CD4-positive, alpha-beta T cell treated with Interleukin-10 for 1 hour (primary cell): ENCODE measurements at places on chromosomes 6 and 20.
A peak's percentile ranks its signal among the peaks of the same experiment; 100 is the strongest.

- DNase-seq, result peak; percentile 3
Measured at GRCh38 chr6:142627474-142627873, 317.5 kb downstream of the HIVEP2 start.

- DNase-seq, result no peak
Measured at GRCh38 chr6:92810913-92811312, 608.4 kb downstream of the EPHA7 start.

- DNase-seq, result no peak
Measured at GRCh38 chr20:15310361-15310760, 972.9 kb upstream of the FLRT3 start.

- no peak for DNase-seq
Measured at GRCh38 chr6:170447561-170447930, 105.6 kb downstream of the PSMB1 start.

GRCh38 chr6:93318121-93318520, 101.2 kb downstream of the EPHA7 start:
- DNase-seq, result no peak

- no peak for DNase-seq
Measured at GRCh38 chr20:43191946-43192863, 2.5 kb upstream of the PTPRT start.

- DNase-seq, result no peak
Measured at GRCh38 chr6:31900917-31901414, 920 bp downstream of the ZBTB12 start.

- DNase-seq, result no peak
Measured at GRCh38 chr6:131250122-131250521, 114.9 kb downstream of the AKAP7 start.

GRCh38 chr6:111973118-111973761, 80.7 kb upstream of the CCN6 start:
- peak; percentile 65 for DNase-seq

DNA sequence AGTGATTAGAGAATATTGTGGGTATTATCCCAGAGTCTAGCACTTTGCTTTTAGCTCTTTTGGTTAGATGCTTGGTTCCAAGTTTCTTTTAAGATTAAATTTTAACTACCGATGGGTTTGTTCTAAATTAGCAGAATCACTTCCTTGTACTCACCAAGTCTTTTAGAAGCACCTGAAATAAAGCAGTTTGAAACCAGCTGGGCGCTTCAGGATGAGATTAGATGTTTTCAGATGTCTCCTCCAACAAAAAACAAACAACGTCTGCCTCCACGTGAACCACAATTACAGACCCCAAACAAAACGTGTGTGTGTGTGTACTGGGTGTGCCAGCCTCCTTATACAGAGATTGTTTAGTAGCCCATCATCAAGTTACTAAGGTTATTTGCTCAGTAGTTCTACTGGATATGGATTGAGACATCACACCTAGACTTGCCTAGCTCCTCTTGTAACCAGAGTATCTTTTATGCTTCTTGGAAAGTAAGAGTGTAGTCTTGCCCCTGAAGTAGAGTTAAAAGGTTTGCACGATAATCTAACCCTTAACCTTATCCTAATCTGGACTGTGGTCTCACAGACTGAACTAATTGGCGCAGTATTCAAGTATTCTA, 2.3 kb downstream of the DSTN start:
- DNase-seq, result no peak

DNA sequence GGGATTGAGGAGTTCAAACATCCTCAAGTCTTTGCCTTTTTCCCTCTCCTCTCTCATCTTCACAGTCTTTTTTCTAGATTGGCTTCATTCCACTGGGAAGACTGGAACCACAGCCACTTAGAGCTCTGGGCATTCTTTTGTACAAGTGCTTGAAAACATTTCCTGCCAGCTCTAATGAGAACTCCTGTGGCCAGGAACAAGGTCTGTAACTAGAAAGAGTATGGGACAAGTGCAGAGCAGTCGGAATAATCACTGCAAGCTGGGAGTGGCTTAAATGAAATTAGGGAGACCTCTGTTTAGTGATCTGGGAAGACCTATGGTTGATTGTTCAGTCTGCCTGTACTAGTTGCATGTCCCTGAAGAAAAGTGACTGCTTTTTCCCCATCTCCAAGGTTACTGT, 41.0 kb upstream of the SMIM8 start:
- DNase-seq, result no peak

DNA sequence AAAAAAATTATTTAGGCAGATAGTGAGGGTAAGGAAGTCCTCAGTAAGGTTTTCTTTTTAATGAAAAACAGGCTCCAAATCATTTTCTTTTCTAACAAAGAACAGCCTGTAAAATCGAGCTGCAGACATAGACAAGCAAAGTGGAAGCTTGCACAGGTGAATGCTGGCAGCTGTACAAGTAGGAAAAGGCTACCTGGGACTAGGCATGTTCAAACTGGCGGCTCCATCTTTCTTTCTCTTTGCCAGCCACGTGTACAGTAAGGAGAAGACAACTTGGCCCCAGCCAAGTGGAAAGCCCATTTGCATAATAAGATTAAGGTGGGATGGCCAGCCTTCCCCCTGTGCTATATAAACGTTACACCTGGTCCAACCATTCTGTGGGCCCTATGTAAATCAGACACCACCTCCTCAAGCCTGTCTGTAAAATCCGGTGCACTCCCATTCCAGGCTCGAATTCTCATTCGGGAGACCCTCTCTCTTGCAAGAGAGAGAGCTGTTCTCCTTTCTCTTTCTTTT, 27.0 kb upstream of the SLC2A12 start:
- no peak for DNase-seq

DNA sequence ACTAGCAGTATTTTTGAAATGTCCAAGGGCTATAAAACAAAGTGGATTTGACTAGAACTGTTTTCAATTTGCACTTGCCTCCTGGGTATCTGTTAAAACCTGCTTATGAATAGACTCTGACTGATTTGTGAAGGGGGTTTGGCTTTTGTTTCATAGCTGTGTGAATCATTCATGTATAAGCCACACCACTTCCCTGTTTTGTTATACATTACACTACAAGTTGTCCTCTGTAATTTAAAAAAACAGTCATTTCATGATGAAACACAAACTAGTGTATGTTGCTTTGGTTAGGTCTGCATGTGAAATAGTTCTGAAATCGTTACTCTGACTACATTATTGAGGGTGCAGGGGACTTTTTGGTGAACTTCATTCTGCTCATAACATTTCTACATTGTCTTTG, 121.7 kb downstream of the NKAIN2 start:
- no peak for DNase-seq

DNA sequence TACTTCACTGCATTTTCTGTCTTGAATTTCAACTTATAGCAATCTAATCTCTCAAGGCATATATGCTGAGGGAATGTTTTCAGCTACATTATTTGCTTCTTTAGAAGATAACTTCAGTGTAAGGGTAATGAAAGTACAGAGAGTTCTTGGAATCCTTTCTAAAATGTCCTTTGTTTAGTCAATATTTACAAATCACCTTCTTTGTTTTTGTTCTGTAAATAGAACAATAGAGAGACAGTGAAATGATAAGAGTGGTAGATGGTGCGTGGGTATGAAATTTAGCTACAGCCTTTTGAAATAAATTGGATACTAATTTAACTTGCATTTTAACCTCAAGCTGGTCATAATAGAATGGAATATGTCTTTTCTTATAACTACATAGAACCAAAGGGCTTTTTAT, 171.1 kb upstream of the MARCKS start:
- no peak for DNase-seq

- DNase-seq, result no peak
Measured at GRCh38 chr20:60754856-60755255, 497.2 kb upstream of the CDH4 start.

GRCh38 chr6:112441607-112442006, 94.5 kb downstream of the RFPL4B start:
- no peak for DNase-seq

GRCh38 chr20:6697228-6697972, 70.1 kb upstream of the BMP2 start:
- no peak for DNase-seq

DNA sequence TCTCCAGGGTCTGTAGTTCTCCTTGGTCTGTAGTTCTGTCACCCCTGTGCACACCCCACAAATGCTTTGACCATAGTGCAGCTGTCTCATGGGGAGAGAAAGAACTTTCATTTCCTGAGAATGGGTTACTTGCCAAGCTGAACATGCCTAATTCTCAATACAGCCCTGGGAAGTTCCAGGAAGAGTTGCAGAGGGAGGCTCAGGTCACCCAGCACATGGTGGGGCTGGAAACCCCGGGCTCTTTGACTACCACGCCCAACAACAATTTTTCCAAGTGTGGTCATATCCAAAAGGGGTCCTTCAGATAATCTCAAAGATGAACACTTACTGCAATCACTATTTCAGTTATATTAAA, 2.2 kb upstream of the PTPRA start:
- DNase-seq, result no peak

DNA sequence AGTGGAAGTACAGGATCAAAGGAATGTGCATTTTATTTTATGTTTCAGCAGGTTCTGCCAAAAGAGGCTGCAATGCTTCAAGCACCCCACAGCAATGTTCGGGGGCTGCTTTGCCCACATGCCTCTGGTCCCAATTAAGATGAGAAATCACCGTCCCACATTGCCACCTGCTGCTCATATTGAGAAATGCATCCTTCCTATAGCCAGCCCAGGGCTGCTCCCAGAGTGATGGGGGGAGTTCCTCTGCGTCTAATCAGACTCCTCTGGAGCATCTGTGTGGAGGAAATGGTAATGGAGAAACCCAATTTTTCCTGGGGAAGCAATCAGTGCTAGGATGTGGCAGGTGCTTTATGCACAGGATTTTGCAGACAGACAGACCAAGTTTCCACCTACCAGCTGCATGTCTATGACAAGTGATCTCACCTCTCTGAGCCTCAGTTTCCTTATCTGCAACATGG, 33.7 kb downstream of the PTGIS start:
- peak; percentile 65 for DNase-seq

DNA sequence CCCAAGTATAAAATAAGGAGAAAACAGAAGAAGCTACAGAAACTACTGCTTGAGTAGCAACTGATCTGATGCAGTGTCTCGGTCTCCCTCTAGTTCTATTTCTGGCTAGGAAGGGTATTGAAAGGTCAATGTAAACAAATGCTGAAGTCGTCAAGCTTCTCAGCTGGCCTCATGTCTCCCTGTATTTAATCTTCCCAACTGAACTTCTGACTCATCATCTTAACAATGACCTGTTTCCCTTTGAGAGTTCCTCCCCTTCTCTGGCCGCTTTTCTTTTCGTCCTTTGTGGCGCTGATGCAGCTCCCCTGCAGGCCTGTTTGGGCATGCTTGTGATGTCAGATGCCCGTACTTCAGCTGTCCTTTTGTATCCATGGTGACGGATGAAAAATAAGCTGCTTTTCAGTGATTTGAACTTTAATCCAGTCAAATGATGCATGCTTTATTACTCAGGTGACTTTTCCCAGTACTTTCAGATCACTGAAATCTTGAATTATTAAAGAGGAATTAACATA, 7.8 kb upstream of the LCA5 start:
- peak; percentile 28 for DNase-seq

DNA sequence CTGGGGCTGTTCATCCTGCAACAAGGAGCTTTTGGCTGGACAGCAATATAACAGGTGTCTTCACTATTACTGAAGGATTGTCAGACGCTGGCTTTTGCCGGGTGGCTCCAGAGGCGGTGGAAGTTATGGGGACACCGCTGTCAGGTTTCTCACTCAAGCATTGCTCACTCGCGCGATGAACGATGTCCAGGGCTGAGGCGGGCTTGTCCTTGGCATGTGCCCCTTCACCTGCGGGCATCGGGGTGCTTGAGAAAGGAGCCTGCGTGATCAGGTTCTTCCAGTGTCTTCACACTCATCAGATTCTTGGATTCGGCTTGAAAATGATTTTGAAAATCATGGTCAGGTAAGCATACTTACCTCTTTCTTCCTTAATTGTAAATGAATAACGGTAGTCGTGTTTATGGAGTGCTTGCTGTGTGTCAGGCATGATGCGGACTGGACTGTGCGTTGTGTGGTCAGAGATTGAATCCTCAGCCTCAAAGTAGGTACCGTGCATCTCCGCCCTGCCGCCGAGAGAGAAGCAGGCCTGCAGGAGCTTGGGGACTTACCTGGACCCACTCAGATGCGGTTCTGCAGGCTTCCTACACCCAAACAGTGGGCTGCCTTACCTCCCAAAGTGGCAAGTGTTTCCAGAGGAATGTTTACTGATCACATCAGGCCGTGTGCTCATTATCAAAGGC, 18.3 kb upstream of the PYGB start:
- DNase-seq, result no peak

DNA sequence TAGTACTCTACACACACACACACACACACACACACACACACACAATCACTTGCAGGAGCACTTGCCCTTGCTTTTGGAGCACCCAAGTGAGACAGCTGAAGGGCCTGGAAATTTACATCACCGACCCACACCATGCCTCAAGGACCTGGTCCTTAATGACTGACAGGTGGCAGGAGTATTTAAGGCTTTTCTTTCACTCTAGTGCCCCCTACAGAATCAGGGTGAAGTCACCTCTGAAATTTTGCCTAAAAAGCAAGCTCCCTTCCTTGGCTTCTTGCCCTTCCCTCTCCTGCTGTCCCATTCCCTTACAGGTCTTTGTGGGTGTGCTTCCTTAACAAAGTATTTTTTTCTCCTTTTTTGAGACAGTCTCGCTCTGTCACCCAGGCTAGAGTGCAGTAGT, 353.5 kb upstream of the IRAK1BP1 start:
- DNase-seq, result no peak

DNA sequence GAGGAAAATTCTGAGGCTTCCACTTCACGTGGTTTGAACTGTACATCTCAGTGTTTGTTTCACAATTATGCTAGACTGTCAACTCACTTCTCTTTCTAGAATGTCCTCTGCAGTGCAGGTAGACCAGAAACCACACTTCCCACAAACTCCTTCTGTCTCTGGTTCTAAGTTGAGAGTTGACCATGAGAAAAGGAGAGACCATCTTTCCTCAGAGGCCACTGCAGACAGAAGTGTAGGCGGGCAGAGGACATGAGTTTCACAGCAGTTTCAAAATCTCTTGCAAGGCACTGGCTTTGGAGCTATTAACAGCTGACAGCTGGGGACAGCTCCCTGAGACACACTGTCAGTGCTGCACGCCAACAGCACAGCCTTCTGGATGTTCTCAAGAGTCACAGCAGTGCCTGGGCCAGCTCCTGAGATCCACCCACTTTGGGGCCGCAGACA, 55.4 kb upstream of the MOXD1 start:
- no peak for DNase-seq

- DNase-seq, result no peak
Measured at GRCh38 chr6:90144928-90145555, 151.6 kb downstream of the BACH2 start.

DNA sequence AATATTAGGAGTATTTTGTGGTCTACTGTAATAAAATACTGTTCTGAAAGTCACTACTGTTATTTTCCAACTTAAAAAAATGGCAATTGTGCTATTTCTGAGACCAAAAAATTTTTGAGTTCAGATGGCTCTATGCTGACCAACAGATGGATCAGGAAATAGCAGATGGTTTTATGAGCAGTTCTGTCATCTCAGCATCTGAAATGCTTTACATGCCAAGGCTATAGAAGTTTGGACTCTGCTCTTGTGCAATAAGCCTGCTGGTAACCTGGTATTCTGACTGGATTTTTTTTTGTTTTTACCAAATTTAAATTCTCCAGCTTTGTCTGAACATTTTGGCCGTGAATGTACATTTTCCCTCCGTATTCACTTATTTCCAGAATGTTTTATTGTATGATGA, 1127.5 kb downstream of the GRIK2 start:
- DNase-seq, result no peak
